T-helper 22 cell (primary cell): ENCODE measurements at places on chromosomes 13 and 19.

DNA sequence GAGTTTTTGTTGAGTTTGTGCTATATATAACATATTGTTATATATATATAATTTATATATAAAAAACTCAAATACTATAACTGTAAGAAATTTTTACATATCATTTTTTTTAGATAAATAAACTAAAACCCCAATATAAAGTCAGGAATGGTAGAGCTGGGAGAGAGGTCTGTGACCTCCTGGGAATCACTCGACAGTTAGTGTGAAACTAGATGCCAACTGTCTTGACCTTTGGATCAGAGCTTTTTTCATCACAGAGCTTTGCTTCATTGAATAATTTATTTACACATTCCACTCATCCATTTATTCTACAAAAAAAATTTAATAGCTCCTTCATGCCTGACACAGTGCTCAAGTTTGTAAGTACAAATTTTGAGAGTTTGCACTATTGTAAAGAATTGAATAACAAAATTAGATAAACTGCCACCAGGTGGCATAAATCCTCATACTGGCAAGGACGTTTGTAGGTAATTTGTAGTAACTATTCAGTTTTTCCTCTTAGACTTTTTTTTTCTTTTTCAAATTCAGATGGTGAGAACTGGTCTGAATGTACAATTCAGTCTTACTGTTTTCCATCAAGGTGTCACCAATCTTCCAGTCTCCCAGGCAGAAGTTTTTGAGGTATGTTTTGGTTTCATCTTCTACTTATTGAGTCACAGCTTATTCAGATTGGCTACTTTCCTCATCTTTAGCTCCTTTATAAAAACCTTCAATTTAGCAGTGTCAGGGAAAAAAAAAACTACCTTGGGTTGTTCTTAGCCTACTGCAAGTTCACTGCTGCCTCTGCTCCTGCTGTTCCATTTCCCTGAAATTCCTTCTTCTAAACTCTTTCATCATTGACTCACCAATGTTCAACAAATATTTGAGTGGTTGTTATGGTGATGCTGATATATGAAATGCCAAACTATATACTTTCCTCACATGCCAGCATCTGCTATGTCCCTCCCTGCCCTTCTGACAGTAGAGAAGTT is 28.7 kb downstream of the LACC1 start:
- DNase-seq = no peak

DNA sequence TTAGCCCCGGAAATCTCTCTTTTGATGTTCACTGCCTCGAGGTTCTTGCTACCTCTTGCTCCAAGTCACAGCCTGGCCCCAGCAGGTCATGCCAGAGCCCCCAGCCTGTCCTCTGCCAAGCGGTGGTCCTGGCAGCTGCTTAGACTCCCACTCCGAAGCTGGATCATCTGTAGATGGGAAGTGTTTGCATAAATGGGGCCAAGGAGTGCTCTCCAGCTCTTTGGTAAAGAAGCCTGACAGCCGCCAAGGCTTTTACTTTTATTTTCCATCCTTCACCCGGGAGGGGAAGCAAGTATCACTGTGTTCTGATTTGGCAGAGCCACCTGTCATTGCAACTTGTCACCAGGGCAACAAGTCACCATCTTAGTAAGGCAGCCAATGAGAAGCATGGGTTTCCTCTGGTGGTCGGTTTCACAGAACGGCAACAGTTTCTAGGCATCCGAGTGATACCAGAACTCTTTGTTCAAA is 10.6 kb upstream of the RETN start:
- no peak for DNase-seq

GRCh38 chr19:5594521-5594950 is 26.8 kb upstream of the TINCR start:
- no peak for DNase-seq

DNA sequence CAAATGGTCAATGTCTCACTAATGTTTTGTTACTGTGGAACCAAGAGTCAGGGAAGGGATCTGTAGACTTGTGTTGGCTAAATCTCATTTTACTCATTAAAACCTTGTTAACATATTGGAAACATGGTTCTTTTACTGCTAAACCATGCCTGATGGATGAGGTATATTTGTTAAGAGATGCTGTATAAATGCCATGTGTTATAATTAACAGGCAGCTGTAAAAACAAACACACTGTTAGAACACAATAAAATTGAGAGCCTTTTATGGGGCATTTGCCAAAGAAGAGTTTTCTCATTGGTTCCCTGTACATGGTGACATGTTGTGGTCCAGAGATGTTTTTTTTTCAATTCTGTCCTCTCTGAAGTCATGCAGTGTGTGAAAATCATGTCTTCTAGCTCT is 121.9 kb downstream of the ESD start:
- no peak for DNase-seq

GRCh38 chr19:2391118-2391725 is 31.2 kb downstream of the TMPRSS9 start:
- peak; percentile 4 for DNase-seq

- DNase-seq = no peak
Measured at GRCh38 chr13:97932647-97933046, 20.8 kb upstream of the IPO5 start.

DNA sequence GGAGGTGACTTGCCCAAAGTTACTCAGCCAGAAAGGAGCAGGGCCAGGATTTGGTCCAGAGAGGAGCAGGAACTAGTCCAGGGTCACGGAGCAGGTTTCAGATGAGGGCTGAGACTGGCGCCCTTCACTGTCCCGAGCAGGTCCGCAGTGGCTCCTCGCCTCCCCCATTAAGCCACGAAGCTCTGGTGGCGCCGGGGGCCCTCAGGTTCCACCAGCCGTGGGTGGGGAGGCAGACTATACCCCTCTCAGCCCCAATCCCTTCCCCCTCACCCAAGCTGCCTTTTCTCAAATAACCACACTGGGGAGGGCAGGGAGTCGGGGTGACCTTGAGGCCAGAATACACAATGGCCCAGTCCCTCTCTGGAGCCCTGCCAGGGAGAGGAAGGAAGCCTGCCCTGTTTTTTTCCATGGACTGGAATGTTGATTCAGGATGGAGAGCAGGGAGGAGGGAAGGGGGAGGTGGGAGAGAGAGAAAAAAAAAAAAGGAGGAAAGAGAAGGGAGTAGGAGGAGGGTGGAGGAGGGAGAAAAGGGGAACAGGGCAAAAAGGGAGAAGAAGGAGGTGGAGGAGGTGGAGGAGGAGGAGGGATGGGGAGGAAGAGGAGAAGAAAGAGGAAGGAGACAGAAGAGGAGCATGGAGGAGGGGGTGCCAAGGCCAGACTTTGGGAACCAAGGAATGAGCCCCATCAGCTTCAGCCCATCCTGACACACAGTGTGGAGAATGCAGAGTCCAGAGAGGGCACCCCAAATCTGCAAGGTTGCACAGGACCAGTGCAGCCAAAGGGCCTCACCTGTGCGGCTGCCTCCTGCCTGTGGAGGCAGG is 19.7 kb downstream of the CEACAM16 start:
- DNase-seq = no peak

- no peak for DNase-seq
Measured at GRCh38 chr19:23415034-23415433, 19.8 kb upstream of the ZNF91 start.

DNA sequence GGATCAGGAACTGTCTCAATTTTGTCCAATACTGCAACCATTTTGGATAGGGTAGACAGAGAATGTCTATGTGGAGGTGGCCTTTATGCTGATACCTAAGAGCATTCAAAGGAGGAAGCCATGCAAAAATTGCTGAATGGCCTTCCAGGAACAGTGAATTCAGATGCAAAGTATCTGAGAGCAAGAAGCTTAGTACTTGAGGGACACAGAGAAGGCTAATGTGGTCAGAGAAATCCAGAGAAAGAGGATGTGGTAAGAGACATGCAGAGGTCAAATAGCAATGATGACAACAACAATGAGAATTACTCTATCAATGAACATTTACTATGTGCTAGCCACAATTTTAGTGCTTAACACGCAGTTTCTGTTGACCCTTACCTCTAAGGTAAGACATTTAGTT is 785.6 kb upstream of the KLHL1 start:
- no peak for DNase-seq

- DNase-seq = no peak
Measured at GRCh38 chr13:98619556-98619955, 42.6 kb upstream of the STK24 start.

- no peak for DNase-seq
Measured at GRCh38 chr13:41008349-41008980, 10.7 kb downstream of the ELF1 start.

DNA sequence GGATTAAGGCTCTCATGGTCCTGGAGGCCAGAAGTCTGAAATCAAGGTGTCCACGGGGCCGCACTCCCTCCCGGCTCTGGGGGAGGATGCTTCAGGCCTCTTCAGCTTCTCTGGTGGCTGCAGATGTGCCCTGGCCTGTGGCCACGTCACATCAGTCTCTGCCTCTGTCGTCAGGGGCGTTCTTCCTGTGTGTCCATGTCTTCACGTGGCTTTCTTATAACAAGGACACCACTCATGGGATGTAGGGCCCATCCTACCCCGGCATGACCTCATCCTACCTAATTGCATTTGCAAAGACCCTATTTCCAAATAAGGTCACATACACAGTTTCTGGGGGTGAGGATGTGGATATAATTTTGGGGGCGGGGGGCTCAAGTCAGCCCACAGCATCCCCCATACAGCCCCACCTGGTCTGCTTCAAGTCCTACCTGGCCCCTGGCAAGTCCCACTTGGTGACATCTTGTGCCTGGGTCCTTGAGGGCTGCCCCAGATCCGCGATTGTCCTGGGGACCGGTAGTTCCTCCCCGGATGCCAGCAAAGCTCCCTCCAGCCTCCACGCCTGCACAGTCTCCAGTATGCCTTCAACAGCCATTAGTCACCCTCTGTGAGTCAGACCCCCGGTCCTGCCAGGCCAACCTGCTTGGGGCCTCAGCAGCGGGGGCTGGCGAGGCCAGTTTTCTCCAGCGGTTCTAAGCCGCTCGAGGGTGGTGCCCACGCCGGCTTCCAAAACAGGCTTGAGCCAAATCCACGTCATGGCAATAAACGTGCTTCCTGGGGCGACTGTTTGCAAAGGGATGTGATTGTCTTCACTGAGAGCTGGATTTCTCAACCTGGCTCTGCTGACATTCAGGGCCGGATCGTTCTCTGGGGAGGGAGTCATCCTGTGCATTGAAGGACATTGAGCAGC is 32.2 kb downstream of the MYO9B start:
- DNase-seq = no peak

GRCh38 chr13:40292108-40292507 is 374.3 kb downstream of the FOXO1 start:
- DNase-seq = no peak

DNA sequence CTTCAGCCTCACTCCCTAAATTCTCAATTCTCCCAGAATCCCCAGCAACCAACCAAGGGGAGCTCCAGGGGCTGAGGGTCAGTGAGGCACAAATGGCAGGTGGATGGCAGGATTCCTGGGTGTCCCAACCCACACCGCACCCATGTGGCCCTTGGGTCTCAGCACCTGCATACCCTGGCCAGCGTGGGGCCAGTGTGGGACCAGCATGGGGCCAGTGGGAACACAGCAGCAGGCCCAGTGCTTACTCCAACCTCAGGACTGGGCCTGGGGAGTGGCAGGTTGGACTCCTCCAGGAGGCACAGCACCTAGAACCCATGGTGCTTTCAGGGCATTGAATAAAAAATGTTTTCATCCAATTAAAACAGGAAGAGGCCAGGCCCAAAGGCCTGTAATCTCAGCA is 202.0 kb downstream of the TSHZ3 start:
- DNase-seq = no peak

DNA sequence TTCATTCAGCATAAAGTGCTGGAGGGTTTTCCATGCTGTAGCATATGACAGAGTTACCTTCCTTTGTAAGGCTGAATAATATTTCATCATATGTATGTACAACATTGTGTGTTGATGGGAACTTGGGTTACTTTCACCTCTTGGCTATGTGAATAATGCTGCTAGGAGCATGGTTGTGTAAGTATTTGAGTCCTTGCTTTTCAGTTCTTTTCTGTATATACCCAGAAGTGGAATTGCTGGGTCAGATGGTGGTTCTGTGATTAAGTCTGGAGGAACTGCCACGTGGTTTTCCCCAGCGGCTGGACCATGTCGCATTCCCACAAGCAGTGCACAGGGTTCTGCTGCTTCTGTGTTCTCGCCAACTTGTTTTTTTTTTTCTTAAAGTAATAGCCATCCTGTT is 101.2 kb upstream of the TEX29 start:
- DNase-seq = no peak

GRCh38 chr13:112879283-112879833 is 89.7 kb upstream of the MCF2L start:
- DNase-seq = no peak

- DNase-seq = no peak
Measured at GRCh38 chr13:33690354-33690753, 127.6 kb upstream of the RFC3 start.

GRCh38 chr13:95779522-95779921 is 102.6 kb downstream of the DNAJC3 start:
- DNase-seq = no peak

DNA sequence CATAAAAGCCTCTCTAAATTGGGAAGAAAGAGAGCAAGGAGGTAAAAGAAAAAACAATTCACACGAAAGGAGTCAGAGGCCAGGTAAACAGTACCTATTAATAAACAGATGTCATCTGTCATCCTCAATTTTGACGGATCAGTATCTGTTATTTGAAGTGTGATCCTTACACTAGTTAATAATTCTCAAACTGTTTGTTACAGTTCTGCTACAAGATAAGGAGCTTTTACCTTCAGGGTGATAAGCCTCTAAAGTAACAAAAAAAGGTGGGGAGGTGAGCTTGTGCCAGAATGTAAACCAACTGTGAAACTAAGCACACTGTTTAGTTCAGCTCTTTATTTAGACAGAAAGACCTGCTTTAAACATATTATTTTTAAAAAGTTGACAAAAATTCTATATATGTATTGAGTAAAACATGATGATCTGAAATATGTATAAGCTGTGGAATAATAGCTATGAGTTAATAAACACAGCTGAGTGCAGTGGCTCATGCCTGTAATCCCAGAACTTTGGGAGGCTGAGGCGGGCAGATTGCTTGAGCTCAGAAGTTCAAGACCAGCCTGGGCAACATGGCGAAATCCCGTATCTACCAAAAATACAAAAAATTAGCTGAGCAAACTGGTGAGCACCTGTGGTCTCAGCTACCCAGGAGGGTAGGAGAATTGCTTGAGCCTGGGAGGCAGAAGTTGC is 48.4 kb upstream of the EBPL start:
- DNase-seq = no peak

- DNase-seq = no peak
Measured at GRCh38 chr19:8904597-8904996, 72.4 kb downstream of the MBD3L1 start.

GRCh38 chr13:110000534-110001345 is 214.4 kb upstream of the IRS2 start:
- no peak for DNase-seq

DNA sequence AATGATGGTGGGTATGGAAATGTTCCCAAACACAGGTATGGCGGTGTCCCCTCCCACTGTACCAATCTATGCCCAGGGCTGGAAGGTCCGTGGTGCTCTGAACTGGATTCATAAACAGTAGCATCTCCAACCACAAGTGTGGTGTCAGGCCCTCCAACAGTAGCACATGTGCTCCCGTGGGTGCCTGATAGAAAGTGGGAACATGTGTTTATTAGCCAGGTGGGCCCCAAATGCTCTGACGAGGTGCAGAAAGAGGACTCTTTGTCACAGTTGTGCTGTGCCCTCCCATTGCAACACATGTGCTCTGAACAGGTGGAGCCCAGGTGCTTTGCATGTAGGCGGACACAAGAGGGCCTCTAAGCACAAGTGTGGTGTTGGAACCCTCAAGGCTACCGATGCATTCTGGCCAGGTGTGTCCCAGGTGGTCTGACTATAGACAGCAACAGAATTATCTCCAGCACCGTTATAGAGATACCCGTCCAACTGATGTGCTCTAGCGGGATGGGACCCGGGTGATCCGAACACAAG is 75.4 kb upstream of the ZNF30 start:
- DNase-seq = no peak
